Right ventricle myocardium superior (tissue), 1 donor: ENCODE measurements at places on chromosomes 13 and 19.
A peak's percentile ranks its signal among the peaks of the same experiment; 100 is the strongest.

DNA sequence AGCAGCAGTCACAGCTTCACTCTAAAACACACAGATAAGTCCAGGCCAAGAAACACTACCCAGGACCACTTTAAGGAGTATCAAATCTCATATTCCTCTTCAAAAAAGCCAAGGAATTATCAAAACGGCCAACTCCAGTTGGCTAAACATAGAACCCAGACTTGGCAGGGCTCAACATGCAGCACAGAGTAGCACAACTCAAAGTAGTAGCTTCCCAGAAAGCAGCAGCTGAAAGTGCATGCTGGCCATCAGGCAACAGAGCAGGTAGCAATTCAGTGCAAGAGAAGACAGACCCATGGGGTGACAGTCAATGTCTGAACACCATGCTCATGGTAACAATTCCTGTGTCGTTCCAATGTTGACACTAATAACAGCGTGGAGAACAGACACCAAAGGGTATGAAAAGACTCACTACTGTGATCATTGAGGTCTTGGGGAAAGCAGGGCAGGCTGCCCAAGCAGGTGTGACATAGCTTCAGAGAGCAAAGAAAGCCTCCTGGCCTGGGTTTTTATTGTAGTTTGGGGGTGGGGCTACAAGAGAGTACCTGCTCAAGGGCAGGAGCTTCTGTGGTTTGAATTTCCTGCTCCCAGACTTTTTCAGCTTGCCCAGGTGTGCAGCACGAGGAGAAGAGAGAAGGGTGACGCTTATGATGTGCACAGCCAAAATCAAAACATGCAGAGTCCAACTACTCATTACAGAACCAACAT lies 6.2 kb downstream of the ZNF709 start:
- no peak for DNase-seq

DNA sequence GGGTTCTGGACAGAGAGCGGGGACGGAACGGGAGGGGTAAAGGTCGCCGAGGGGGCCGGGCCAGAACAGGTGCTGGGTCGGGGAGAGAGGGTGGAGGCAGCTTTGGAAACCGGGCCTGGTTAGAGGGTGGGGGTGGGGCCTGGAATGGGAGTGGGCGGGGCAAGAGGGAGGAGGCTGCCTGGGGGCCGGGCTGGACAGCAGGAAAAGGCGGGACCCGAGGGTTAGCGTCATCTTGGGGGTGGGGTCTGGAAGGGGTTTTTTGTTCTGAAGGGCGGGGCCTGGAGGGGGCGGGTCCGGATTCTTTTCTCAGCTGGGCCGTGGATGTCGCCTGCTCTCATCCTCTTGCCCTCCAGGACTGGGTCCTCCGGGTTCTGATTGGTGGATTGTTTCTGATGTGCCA lies 4.3 kb upstream of the ZNF813 start:
- DNase-seq: peak; percentile 51

GRCh38 chr19:35533201-35533821 lies at the start of gene GAPDHS:
TSS of gene GAPDHS (plus strand) at chr19:35533456. CDS start at chr19:35533528, 72 bp downstream.
- no peak for DNase-seq

GRCh38 chr13:47858042-47859025 lies 142.7 kb downstream of the SUCLA2 start:
- DNase-seq: no peak

GRCh38 chr19:34734537-34735103 lies 577 bp downstream of the ZNF181 start:
- no peak for DNase-seq

DNA sequence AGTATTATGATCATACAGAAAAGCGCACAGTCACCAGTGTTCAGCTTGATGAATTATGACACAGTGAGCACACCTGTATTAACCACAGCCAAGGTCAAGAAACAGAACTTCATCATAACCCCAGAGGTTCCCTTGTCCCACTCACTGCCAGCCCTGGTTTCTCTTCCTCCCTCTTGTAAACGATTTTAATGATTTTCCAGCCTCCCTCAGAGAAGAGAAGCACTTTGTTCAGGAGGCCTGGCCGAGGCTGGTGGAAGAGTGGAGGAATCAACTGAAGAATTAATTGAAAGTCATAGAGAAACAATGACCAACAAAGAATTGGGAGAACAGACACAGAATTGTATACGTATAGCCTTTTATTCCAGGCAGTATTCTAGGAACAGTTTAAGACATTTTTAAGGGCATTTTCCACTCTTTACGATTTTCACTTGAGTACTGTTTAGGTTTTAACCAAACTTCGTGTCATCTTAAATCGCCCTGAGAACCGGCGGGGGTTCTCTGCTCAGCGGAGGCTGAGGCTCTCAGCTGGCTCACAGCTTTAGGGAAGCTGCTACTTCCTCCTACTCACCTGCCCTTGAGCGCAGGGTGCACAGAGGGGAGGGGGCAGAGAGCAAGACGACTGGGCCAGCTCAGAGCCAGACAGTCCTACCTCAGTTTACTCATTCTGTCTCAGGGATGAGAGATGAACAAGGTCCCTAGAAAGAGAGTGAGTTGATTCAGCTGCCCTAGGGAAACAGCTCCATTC lies 108.6 kb downstream of the AKAP11 start:
- no peak for DNase-seq

GRCh38 chr13:30725326-30726085 lies 9.8 kb upstream of the ALOX5AP start:
- DNase-seq: no peak

DNA sequence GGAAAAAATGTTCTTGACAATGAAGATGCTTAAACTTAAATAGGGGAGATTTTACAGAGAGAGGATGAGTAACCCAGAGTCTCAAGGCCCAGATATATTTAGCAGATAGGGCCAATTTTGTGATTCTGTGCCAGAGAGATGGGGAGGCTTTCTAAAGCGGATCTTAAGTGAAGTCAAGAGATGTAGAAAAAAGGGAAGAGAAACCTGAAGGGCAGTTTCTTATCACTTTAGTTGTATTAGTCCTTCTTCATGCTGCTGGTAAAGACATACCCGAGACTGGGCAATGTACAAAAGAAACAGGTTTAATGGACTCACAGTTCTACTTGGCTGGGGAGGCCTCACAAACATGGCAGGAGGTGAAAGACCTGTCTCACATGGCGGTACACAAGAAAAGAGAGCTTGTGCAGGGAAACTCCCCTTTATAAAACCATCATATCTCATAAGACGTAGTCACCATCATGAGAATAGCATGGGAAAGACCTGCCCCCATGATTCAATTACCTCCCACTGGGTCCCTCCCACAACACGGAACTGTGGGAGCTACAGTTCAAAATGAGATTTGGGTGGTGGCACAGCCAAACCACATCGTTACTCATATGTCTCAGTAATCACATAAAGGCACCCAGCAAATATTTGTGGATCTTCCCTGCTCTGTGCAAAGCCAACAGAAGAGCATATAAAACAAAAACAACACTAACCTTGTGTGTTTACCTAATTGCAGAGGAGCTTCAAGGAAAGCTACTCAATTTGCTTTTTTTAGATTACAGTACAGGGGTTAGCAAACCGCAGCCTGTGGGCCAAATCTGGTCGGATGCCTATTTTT lies 102.6 kb upstream of the MYCBP2 start:
- DNase-seq: no peak

GRCh38 chr13:48253849-48254248 lies 20.8 kb downstream of the ITM2B start:
- DNase-seq: no peak

DNA sequence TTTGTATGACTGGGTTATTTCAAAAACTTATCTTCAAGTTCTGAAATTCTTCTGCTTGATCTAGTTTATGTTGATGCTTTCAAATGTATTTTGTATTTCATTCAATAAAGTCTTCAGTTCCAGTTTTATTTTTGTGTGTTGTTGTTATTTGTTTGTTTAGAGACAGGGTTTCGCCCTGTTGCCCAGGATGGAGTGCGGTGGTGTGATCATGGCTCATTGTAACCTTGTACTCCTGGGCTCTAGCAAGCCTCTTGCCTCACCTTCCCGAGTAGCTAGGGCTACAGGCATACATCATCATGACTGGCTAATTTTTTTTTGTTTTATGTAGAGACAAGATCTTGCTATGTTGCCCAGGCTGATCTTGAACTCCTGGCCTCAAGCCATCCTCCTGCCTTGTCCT lies 40.3 kb upstream of the ARHGEF7 start:
- no peak for DNase-seq

- DNase-seq: no peak
These were observed 11.4 kb downstream of the AKAP8 start for GRCh38 chr19:15368051-15368632.

GRCh38 chr19:44602081-44602480 lies 11.3 kb upstream of the IGSF23 start:
- DNase-seq: no peak

DNA sequence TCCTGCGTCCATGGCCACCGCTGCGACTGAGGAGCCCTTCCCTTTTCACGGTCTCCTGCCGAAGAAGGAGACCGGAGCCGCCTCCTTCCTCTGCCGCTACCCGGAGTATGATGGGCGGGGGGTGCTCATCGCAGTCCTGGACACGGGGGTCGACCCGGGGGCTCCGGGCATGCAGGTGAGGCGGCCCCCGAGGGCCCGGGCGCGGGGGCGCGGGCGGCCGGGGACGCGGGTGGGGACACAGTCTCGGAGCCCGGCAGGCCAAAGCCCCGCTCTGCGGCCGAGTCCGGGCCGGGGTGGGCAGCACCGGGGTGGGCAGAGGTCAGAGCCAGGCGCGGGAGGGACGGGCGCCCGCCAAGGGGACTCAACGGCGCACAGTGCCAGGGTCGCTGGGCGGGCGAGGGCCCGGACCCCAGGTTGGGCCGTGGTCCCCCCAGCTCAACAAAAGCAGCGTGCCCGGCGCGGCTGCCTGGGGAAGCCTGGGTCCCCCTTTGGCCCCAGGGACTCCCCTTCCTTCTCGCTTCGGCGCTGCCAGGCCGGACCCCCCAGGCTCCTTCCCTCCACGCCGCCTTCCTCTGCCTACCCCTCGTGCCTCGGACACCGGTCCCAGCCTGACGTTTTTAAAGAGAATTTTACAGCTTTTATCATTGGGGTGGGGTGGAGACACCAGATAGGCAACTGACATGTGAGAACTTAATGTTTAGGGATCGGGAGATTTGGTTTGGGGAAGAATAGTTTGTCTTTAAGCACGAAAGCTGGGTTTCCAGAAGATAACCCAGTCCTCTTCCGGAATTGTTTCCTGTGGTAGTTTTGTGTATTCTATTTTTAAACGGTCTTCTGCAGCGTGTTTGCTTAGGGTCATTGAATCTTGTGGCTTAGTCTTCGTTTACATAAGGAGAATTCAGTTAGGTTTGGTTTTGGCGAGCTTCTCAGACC lies 509 bp downstream of the TPP2 start:
- DNase-seq: peak; percentile 42

DNA sequence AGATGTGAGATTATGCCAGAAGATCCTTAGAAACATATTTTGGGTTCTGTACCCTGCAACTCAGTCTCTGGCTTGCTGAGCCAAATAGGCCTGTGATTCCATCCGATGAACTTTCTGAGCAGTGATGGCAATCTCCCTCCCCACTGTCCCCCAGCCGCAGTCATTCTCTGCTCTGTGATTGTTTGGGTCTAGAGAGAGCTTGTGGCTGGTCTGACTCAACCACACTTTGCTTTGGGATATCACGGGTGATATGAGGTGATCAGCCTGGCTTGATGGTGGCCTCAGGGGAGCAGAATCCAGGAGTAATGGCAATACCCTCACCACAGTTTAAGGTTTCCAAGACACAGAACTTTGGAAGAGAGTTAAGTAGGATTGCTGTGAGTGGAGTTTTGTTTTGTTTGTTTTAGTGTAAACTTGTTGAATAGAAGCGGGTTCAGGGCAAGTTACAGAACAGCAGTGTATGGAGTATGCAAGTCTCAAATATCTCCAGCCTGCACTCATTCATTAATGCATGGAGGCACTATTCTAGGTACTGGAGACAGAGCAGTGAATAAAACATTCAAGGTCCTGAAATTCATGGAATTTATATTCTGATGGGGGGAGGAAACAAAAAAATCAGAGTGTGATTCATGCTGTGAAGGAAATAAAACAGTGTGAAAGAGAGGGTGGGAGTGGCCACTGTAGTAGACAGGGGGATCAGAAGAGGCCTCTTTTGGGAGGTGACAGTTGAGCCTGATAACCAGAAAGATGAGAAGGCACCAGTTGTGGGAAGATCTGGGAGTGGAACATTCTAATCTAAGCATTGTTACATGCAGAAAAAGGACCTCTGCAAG lies 5.3 kb downstream of the SAMD4B start:
- no peak for DNase-seq

DNA sequence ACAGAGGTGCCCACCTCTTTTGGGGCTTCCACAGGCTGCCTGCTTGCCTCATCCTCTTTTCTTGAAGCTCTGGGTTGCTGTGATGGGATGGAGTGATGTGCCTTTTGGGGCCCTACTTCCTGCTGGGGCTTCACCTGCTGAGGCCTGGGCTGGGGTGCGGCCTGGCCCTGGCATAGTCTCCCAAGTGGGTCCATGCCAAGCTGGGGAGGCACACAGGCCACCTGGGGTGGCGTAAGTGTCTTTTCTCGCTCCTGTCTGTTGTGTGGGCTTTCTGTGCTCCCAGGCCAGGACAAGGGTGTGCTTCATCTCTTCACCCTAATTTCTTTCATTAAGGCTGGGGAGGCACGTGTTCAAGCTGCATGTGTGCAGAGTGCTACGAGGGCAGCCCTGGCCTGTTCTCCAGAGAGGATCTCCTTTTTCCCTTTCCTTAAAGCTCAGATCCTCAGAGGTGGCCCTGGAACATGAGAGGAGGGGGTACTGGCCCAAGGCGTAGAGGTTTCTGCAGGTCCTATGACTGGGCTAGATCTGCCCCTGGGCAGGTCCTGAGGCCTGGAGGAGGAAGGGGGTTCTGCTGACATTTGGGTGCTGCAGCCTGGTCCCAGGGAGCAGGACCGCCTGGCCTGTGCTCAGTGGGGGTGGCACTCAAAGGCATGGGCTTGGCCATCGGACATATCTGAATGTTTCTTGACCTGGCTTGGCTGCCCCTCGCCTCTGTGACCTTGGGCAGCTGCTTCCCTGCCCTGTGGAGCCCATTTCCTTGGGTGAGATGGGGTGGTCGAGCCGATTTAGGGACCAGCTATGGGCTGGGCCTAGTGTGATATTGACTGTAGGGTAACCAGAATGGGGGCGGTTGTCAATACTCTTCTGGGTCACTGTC lies 23.7 kb upstream of the RNF17 start:
- DNase-seq: no peak

GRCh38 chr19:7337380-7338194 lies 11.2 kb upstream of the ARHGEF18 start:
- peak; percentile 53 for DNase-seq

DNA sequence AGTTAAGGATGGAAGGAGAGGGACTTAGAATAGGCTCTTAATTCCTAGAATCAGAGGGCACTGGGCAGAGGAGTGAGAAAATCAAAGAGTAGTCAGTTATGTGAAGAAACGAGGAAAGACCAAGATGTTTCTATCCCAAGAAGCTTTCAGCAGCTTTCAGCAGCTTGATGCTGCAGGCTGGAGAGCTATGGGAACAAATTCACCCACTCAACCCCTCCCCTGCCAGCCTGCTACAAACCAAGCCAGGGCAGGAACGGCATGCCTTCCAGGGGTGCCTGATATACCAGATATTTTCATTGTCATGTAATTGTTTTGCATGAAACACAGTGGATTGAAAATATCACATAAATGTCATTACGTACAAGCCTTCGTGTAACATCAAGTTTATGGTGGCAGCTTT lies 262.2 kb downstream of the FGF14 start:
- DNase-seq: no peak

DNA sequence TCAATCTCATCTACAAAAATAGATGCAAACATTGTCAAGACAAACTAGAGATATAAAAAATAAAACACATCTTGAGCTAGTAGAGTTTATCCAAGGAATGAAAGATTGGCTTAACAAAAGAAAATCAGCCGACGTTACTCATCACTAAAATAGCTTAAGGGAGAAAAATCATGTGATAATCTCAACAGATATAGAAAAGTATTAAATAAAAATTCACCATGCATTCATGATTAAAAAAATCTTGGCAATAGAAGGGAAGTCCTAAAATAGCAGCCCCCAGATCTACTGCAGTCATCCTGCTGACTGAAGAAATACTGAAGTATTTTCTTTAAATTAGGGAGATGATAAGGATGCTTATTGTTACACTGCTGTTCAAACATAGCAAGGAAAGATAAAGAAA lies 12.6 kb upstream of the DCLK1 start:
- no peak for DNase-seq
